Stimulated activated CD4-positive, alpha-beta T cell treated with anti-CD3 and anti-CD28 coated beads, Interleukin-12 subunit alpha, Interleukin-12 subunit beta, amount 100 ng/mL, for 24 hours (primary cell): ENCODE measurements at places on chromosomes 6 and 20.

- no peak for DNase-seq
Measured at GRCh38 chr20:3202965-3203314, 1.5 kb downstream of the DDRGK1 start.

DNA sequence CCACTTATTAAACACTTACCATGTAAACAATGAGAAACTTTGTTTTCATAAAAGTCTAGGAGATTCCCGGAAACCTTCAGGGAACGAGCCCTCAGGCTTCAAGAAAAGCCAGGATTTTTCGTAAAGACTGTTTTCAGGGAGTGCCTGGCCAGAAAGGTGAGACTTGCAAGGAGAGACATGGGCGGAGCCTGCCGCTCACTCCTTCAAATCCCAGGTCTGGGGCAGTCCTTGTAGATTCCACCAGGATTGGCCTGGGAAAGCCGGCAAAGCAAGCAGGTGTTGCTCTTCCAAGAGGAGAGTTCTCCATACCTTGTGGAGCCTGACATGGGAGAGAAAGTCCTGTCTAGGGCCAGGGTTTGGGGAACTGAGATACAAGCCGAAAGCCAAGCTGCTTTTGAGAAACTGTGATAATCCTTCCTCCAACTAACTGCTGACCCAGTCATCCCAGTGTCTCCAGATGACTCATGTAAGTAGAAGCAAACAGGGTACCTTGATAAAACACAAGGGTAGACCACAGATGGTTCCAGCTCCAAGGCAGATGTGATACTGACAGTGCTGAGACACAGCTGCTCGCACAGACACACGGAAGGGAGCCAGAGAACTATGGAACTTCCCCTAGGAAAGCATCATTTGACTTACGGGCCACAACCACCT lies 69.4 kb upstream of the NAA20 start:
- DNase-seq, result no peak

GRCh38 chr20:63431944-63432343 lies 40.5 kb downstream of the KCNQ2 start:
- no peak for DNase-seq

DNA sequence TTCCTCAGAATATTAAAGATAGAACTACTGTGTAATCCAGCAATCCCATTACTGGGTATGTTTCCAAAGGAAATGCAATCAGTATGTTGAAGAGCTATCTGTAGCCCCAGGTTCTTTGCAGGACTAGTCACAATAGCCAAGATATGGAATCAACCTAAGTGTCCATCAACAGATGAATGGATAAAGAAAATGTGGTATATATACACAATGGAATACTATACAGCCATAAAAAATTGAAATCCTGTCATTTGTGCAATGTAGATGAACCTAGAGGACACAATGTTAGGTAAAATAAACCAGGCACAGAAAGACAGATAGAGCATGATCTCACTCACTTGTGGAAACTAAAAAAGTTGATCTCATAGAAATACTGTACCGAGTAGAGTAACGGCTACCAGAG lies 306.0 kb upstream of the MARCKS start:
- no peak for DNase-seq

GRCh38 chr6:42726485-42727086 lies 4.2 kb upstream of the PRPH2 start:
- DNase-seq, result peak; percentile 56

GRCh38 chr20:48807586-48808381 lies 20.0 kb downstream of the PREX1 start:
- no peak for DNase-seq

DNA sequence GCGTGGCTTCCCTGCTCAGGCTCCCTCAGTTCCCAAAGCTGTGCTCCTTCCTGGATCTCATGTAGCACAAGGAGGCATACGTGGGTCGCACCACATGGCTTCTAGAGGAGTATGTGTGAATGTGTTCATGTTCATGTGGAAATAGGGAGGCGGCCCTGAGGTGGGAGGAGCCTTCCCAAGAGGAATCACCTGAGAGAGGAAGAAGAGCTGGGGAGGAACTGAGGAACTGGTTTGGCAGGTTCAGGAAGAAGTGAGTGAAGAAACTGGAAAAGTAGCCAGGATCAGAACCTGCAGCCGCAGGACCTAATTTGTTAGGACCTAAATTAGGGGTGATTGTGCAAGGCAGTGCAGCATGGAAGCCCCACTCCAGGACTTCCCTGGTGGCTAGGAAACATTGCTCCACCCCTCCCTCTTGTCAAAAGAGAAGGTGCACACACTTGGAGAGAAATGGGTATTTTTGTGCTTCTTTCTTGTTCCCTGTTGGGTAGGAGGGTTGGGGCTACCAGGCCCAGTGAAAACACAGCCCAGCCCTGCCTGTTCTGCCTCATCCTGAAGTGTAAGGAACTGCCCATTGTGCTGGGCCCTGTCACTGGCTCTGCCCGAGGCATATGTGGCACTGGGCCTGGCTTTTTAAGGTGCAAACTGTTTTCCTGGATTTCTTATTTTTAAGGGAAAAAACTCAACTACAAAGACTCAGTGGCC lies 20.7 kb downstream of the SYNJ2 start:
- no peak for DNase-seq

DNA sequence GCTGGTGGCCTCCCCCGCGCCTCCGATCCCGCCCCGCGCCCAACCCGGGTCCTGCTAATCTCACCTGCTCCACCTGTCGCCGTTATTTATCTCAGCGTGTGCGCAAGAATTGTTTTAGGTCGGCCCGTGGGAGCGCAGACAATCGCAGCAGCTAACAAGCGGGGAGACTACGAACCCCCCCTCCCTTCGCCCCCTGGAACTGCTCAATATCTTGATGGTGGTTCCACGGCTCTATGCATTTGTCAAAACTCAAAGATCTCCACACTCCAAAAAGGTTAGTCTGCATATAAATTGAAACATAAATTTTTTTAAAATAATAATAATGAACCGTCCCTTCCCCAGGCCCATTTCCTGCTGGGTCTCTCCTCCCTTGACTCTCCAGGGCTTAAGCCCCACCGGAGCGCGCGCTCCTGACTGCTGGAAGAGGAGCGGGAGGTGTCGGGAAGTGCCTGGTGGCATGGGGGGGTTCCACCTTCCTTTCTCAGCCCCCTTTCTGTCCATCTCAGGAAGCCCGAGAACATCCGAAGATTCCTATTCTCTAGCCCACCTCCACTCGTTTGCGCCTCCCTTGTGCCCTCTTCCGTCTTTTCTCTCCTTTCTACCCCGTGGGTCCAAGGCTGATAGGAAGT lies 1.6 kb upstream of the MDGA1 start:
- DNase-seq, result no peak

- no peak for DNase-seq
Measured at GRCh38 chr6:16318953-16319720, 80.8 kb downstream of the GMPR start.

- no peak for DNase-seq
Measured at GRCh38 chr20:112396-112795, 24.9 kb downstream of the DEFB125 start.

GRCh38 chr6:166344240-166344639 lies 1.9 kb upstream of the SFT2D1 start:
- no peak for DNase-seq

DNA sequence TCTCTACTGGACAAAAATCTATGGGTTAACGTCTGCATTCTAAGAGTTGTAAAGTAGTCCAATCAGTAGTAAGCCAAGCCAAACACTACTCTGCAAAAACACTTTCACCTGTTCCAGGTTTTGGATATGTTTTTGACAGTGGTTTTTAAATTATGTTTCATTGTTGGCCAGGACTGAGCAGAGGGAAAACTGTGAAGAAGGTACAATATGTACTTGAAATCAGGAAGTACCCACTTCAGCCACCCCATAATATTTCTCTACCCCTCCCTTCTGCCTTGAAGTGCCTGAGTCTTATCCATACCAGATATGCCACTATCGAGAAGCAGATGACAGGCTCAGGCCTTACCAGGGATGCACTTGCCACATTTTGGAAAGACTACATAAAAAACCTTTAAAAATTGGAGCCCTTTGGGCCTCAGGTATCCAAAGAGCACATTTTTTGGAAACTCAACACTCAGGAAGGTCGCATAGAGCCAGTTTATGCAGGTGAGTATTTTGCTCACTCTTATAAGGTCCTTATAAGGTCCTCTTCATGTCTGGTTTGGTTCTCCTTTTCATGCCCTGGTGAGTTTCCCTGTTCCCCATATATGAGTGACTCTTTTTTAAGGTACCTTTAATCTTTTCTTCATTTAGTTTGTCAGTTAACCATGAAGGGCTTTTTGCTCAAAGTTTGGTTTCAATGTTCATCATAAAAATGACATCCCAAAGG lies 859.3 kb upstream of the FLRT3 start:
- no peak for DNase-seq

GRCh38 chr6:11526156-11526505 lies 11.4 kb upstream of the TMEM170B start:
- DNase-seq, result no peak

DNA sequence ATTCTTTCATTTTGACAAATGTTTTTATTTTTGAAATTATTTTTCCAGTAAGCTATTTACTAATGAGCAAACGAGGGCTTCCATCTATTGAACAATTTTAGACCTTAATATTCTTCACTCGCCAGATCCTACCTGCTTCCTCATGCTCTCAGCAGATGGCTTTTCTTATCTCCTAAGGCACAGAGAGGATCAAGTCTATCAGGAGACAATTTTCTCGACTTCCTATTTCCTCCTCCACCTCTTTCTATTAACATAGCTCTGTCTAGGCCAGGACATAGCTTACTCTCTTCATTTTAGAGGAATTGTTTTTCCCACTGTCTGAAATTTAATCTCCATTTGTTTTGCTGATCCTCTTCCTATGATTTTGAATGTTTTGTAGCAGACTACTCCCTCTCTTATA lies 87.0 kb upstream of the MAN1A1 start:
- no peak for DNase-seq

GRCh38 chr20:35831029-35831428 lies 59.2 kb downstream of the PHF20 start:
- no peak for DNase-seq

GRCh38 chr20:13694420-13695150 lies 55.9 kb upstream of the TASP1 start:
- DNase-seq, result no peak
